Tibial artery (tissue), 4 donors: ENCODE measurements at places on chromosomes 16 and 17.

GRCh38 chr16:89317101-89317671 lies 99.7 kb downstream of the ZNF778 start:
- no peak for DNase-seq

DNA sequence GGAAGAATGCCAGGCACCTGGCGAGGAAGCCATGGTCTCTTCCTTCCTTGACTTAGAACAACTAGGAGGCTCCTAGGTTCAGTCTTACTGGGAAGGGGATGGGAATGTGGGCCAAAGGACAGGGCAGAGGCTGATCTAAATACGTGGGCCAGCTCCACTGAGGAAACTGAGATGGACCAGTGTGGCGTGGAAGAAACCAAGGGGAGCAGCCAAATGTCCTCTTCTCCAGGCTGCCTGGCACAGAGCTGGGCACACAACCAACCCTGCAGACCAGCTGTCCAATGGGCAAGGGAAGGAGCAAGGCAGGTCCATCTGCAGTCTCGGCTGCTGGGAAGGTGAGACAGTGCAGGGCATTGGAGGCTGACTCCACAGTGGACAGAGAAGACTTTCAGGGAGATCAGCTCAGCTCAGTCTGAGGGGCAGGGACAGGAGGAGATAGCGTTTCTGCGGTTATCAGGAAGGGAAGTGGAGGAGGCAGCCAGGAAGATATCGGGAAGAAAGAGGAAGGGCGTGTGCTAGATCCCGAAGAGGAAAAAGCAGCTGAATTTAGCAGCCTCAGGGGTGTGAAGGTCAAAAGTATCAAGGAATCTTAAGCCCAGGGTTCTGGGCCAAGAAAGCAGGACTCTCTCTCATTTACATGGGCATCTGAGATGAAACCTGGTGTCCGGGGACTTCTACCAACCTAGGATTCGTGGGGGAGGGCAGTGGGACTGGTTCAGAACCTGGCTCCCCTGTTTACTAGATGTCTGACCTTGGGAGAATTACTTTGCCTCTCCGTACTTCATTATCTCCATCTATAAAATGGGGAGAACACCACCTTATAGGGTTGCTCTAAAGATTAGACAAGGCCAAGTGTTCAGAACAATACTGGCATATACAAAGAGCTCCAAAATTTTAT lies 1.8 kb downstream of the KIFC3 start:
- no peak for DNase-seq

GRCh38 chr16:12651765-12652512 lies 151.7 kb downstream of the CPPED1 start:
- no peak for DNase-seq

DNA sequence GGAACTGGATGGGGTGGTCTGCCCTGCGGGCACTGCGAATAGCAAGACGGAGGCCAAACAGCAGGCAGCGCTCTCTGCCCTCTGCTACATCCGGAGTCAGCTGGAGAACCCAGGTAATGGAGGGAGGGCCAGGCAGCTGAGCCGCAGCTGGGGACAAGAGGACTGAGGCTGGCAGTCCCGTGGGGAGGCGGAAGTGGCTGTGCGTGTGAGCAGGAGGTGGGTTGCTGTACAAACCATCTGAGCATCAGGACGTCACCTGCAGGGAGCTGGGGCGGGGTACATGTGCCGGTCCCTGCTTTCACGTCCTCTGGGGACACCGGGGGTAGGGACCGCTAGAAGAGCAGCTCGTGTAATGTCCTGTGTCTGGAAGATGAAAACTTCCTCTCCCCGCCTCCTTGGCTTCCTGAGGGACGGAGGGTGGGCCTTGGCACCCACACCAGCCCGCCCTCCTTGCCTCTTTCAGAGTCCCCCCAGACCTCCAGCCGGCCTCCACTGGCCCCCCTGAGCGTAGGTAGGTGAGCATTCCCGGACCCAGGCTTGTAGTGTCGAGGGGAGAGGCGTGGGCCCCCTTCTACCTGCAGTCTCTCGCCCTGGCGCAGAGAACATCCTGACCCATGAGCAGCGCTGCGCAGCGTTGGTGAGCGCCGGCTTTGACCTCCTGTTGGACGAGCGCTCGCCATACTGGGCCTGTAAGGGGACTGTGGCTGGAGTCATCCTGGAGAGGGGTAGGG lies 3.7 kb downstream of the ADAD2 start:
- no peak for DNase-seq

DNA sequence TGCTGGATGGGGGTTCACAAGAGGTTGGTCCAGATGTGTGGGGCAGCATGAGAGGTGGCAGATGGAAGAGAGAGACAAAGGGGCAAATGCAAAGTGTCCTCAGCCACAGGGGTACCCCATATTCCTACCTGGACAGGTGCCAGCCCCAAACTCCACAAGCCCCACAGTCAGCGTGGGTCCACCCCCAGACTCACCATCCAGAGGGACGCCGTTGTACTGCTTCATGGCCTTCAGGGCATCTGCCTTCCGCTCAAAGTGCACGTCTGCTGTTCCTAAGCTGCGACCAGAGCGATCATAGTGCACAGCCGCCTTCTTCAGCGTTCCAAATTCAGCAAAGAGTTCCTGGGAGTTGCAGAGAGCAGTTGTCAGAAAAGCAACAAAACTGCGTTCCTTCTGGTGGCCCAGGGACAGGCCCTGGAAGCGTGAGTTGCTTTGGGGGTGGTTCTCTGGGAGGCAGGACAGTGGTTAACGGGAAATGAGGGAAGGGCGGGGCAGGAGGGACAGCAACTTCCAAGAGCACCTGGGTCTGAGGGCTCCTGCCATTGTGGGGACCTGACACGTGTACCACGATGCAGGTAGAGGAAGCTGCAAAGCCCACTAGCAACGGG lies 2.3 kb downstream of the ALYREF start:
- no peak for DNase-seq

DNA sequence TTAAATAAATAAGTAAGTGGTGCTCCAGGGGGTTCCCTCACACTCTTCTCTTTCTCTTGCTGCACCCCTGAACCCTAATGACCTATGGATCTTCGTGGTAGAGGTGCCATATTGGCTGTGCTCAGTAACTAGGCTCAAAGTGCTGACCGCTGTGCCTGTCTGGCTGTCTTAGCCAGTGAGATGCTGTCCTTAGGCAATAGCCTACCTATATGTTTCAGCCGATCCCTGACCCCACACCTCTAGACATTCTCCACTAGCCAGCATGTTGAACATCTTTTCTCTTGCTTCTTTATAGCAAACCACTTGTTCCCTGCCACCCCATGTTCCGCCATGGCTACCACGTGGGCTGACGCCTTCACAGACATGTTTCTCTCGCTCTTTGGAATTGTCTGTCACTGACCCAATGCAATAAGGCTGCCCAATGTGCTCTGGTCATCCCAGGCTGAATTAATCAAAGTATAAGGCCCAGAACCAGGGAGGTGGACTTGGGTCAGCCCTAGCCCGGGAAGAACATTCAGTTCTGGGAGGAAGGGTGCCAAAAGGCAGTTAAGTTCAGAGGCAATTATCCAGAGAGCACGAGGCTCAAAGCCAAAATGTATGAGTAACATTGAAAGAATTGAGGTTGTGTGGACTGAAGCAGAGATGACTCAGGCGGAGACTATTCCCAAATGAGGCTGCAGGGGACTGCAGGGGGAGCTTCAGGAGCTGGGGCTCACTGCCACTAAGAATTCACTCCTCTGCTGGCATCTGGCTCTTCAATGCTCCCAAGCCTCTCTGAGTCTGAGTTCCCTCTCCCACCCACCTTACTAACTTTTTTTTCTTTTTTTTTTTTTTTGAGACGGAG lies 28.7 kb upstream of the TNRC6A start:
- DNase-seq: peak; percentile 89

DNA sequence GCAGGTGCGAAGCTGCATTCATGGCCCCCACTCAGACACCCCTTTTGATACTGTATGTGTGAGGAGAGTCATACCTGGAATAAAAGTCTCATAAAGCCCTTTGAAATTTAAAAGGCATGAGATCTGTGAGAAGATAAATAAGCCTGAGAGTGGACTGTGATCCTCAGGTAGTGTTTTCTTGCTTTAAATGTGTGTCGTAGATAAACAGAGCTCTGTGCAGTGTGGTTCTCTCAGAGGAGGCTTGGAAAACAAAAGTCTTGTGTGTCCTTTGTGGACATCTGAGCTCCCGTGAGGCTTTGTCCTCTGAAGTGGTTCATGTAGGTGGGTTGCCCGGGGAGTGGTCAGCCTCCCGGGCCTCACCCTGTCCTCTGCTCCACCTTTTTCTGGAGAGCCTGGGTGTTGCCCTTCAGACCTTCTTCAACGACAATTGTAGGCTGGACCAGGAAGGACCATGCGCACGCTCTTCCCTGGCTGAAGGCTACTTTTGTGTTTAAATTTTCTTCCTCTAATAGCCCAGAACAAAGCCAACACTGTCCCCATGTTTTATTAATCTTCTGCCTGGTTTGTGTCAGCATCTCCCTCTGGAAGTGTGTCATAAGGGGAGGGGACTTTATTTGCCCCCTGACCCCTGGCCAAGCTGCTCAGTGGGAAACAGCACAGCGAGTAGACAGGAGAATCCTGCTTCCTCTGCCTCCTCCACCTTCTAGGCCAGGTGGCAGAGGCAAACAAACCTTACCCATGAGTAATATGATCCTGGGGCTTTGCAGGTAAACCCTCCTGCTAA lies 151.2 kb downstream of the MSI2 start:
- no peak for DNase-seq
